ENCODE measurements at places on chromosomes 16 and 17.
A peak's percentile ranks its signal among the peaks of the same experiment; 100 is the strongest.

DNA sequence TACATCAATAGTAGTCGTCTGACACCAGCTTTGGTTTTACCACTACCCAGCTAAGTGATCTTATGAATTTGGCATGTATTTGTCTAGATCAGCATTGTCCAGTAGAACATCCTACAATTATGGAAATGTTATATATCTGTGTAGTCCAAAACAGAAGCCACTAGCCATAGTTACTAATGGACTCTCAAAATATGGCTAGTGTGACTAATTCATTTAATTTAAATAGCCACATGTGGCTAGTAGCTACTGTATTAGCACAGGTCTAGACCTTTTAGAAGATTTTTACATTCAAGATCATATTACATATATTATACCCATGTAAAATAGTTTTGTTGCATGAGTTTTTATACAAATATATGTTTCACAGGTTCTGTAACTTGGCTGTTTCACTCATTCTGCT is 27.0 kb upstream of the NFAT5 start:
- no peak overlapping the region for H3K27ac ChIP-seq
- H3K4me1 ChIP-seq, result no peaks in the 10 kb centered on the region
- H3K36me3 ChIP-seq, result no peaks in the 10 kb centered on the region
- DNase-seq, result no peak
- no peak overlapping the region for H3K4me3 ChIP-seq
- H3K27me3 ChIP-seq, result no peaks in the 10 kb centered on the region

DNA sequence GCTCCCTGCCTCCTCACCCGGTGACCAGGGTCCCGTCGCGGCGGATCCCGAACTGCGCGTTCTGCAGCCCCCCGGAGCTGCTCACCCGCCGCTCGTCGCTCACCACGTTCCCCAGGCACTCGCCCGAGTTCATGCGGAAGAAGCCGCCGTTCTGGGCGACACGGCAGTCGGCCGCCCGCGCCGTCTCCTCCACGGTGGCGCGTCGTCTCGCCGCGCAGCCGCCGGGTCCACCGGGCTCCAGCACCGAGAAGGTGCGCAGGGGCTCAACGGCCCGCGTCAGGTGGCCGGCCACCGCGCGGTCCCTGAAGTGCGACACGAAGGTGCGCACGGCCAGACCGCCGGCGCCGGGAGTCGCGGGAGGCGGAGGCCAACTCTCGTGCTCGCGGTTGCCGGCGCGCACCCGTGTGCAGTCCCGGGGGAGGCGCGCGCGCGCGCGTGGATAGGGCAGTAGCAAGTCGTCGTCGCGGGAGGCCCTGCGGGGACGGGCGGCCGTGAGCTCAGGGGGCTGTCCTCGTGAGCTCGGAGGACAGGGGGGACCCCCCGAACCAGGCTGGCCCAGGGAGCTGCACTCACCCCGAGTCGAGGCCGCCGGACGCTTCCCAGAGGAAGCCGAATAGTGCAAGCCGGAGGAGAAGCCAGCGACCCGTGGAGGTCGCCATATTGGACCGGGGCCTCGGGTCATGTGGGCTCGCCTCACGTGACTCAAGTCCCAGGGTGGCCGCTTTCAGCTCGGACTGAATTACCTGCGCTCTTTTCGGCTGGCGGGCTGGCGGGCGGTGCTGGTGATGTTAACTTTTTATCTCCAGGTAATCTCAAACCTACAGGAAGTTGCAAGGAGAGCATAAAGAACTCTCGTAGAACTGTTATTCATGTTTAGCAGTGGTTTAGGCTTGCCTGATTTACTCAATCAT is at the start of gene NAGPA:
TSS of gene NAGPA (minus strand) at position 680 of the 911 bp plus-strand sequence. CDS start at position 659, 21 bp downstream.
- peak; percentile 81 for DNase-seq
- peak within 1 kb of the TSS; percentile 89 for H3K4me3 ChIP-seq

DNA sequence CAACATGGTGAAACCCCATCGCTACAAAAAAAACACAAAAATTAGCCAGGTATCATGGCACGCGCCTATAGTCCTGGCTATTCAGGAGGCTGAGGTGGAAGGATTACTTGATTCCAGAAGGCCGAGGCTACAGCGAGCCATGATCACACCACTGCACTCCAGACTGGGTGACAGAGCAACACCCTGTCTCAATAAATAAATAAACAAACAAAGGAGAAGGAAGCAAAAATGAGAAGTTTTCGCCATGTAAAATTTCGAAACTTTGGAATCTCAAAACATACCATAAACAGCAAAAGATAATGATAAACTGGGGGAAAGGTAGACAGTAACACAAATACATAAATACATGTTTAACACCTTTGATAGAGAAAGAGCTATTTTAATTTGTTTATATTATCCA is 130.9 kb downstream of the ZFHX3 start:
- no peak for DNase-seq
- H3K4me1 ChIP-seq, result peaks cover 7% of the 10 kb centered on the region
- no peaks in the 10 kb centered on the region for H3K27me3 ChIP-seq
- H3K4me3 ChIP-seq, result no peak overlapping the region

DNA sequence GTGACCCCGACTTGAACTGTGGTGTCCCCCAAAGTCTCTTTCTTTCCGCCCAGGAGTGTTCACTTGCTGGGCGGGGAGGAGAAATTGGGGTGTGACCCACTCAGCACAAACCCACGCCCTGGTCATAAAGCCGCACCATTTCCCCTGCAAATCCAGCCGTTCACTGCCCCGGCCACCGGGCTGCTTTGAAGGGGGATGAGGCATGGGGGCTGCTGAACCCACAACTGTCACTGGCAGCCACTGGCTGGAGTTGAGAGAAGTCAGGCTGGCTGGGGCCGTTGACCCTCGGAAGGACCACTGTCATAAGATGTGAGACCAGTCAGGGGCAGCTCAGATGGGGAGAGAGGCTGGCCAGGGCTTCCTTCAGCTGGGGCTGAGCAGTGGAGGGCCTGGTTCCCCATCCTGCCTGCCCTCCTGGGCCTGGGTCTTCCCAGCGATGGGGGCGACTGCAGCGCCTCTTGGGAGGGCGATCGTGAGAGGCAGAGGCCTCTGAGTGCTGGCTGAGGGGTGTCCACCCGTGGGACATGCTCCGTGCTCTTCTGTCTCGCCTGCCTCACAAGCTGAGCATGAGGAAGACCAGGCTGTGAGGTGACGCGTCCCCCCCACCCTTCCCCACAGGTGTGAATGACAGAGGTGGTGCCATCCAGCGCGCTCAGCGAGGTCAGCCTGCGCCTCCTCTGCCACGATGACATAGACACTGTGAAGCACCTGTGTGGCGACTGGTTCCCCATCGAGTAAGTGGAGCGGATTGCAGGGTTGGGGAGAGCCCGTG is 19.5 kb downstream of the C16orf90 start:
- H3K4me1 ChIP-seq, result peaks cover 33% of the 10 kb centered on the region
- DNase-seq, result no peak
- no peak overlapping the region for H3K4me3 ChIP-seq
- H3K36me3 ChIP-seq, result peaks cover 8% of the 10 kb centered on the region

DNA sequence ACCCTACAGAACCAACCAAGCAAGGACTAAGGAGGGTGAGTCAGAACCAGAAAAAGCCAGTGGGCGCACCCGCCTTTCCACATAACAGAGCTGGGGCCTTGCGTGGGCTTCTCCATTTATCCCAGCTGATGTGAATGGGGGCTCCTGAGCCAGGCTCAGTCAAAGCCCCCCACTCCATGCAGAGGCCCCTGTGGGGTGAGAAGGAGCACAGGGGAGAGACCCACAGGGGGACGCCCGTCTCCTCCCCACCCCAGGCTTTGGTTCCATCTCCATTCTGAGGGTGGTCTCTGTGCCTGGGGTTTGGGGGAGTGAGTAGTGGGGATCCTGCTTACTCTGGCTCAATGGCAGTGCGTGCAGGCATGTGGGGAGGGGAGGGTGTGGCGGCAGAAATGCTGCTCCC is 210.1 kb upstream of the TNRC6C start:
- no peak for DNase-seq
- no peaks in the 10 kb centered on the region for H3K27me3 ChIP-seq
- H3K4me3 ChIP-seq, result no peak overlapping the region
- H3K4me1 ChIP-seq, result no peaks in the 10 kb centered on the region
- H3K27ac ChIP-seq, result no peak overlapping the region
- H3K36me3 ChIP-seq, result no peaks in the 10 kb centered on the region

GRCh38 chr17:2215616-2216364 is 87.8 kb downstream of the SMG6 start:
- peaks cover 58% of the 10 kb centered on the region for H3K4me1 ChIP-seq
- peak; percentile 68 for DNase-seq
- no peaks in the 10 kb centered on the region for H3K27me3 ChIP-seq
- no peaks in the 10 kb centered on the region for H3K36me3 ChIP-seq

DNA sequence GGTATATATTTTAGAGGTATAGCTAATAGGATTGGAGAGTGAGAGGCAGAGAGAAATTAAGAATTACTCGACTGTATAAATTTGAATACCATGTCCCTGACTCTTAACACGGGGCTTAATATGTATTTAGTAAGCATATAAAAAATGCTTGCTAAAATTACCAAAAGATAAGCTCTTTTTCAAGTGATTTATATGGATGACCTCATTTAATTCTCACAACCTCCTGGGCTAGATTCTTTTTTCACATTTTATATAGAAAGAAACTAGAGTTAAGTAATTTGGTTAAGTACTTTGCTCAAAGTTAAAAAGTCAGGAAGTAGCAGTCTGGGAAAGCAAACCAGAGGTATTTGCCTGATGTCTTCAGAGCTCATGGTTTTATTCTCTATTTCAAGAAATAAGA is 963.5 kb upstream of the SOX9 start:
- DNase-seq, result no peak
- H3K27me3 ChIP-seq, result no peaks in the 10 kb centered on the region
- no peak overlapping the region for H3K4me3 ChIP-seq
- no peaks in the 10 kb centered on the region for H3K4me1 ChIP-seq
- H3K27ac ChIP-seq, result no peak overlapping the region

DNA sequence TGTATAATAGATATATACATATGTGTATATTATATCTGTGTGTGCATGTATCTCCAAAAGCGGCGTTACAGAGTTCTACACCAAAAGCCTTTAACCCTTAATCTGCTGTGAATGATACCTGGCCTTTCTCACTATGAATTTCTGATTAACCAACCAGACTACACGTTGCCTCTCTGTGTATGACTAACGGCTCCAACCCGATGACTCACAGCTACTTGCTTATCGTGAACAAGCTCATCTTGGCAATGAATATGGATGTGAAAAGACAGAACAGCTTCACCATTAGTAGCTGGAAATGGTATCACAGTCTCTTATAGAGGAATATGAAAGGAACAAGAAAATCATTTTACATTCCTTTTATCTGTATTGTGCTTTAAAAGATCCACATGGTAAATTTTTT is 23.8 kb upstream of the ARHGAP44 start:
- H3K4me1 ChIP-seq, result no peaks in the 10 kb centered on the region
- no peak overlapping the region for H3K27ac ChIP-seq
- H3K4me3 ChIP-seq, result no peak overlapping the region

GRCh38 chr17:11889266-11889665 is 108.0 kb downstream of the ZNF18 start:
- H3K4me1 ChIP-seq, result no peaks in the 10 kb centered on the region
- H3K36me3 ChIP-seq, result no peaks in the 10 kb centered on the region
- H3K27ac ChIP-seq, result no peak overlapping the region
- H3K4me3 ChIP-seq, result no peak overlapping the region

GRCh38 chr16:47643323-47644000 is 182.3 kb downstream of the PHKB start:
- no peak for DNase-seq
- no peaks in the 10 kb centered on the region for H3K27me3 ChIP-seq
- no peak overlapping the region for H3K27ac ChIP-seq
- H3K4me1 ChIP-seq, result peaks cover 13% of the 10 kb centered on the region
- H3K4me3 ChIP-seq, result no peak overlapping the region

GRCh38 chr17:36749493-36749892 is 148.1 kb downstream of the MRM1 start:
- no peaks in the 10 kb centered on the region for H3K4me1 ChIP-seq
- H3K27me3 ChIP-seq, result peaks cover 8% of the 10 kb centered on the region
- no peak for DNase-seq
- no peak overlapping the region for H3K27ac ChIP-seq

- no peaks in the 10 kb centered on the region for H3K27me3 ChIP-seq
- H3K27ac ChIP-seq, result no peak overlapping the region
- H3K36me3 ChIP-seq, result no peaks in the 10 kb centered on the region
- no peak overlapping the region for H3K4me3 ChIP-seq
Observed at GRCh38 chr16:76309639-76310335, 32.6 kb downstream of the CNTNAP4 start.
